ENCODE measurements at places on chromosomes 3 and 15.

- DNase-seq: no peak
Measured at GRCh38 chr3:46905661-46906451, 28.3 kb downstream of the PTH1R start.

DNA sequence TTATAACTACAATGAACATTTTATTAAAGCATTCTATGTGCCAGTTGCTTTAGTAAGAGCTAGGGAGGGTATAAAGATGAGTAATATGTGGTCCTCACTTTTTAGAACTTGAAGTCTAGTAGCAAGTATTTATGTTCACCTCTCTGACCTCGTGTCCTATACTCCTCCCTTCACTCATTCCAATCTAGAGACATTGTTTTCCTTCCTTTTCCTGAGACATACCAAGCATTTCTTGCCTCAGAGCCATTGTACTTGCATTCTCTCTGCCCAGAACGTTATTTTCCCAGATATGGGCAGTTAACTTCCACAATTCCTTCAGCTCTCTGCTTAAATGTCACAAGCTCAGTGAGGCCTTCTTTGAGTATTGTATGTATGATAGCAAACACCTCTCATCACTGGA, 408.6 kb downstream of the PDCD6IP start:
- no peak for DNase-seq

DNA sequence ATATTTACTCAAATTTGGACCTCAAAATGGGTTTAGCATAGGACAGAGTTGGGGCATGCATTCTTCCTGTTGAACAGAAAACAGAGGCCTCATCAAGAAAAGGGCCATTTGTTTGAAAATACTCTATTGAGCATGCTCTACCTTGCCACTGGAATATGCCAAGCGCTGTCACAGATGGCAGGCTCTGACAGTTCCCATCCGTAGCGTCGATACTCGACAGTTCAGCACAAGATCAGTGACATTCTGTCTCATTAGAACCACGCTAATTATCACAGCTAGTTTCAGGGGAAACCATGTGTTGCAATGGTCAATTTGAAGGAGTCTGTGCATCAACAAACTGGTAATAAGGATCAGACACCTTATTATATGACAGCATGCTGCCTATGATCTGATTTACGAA, 54.5 kb downstream of the SATB1 start:
- no peak for DNase-seq

DNA sequence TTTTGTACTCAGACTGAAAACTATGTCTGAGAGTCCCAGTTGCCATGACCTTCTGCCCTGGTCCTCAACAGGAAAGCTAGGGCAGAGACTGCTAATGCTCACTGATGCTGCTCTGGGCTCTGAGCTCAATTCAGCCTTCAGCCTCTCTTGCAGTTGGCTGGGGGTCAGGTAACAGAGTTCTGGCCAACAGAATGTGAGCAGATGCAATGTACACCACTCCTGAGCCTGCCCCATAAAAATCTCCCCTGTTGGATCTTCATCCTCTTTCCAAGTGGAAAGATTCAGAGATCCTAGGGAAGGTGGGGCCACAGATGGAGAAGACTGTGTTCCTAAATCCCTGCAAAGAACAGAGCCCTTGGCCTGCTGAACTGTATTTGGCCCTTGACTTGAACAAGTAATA, 87.8 kb downstream of the PDZRN3 start:
- no peak for DNase-seq

DNA sequence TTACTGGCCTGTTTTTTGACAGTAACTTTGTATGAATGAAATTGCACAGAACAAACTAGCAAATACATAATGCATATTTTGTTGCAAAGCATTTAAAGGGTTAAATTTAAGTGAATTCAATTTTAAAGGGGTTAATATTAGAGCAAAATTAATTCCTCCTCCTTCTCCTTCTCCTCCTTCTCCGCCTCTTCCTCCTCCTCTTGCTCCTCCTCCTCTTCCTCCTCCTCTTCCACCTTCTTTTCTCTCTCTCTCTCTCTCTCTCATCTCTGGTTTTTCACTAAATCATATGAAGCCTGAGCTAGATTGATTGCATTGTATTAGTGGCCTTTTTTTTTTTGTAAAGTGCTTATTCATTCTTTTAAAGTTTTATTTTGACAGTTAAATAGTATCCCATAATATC, 154.5 kb downstream of the THRB start:
- no peak for DNase-seq

- DNase-seq: no peak
Measured at GRCh38 chr3:66432041-66432766, 68.6 kb downstream of the LRIG1 start.

All from AG08395 (cell line).